ENCODE measurements at places on chromosomes 4 and X. TPM values are rescaled to one million over a fixed set of nuclear protein-coding genes. Genes with fewer than 3 reads are reported as not detected.
A peak's percentile ranks its signal among the peaks of the same experiment; 100 is the strongest.

GRCh38 chrX:31333165-31333831 lies 261.5 kb upstream of the FTHL17 start:
- no peak for DNase-seq

DNA sequence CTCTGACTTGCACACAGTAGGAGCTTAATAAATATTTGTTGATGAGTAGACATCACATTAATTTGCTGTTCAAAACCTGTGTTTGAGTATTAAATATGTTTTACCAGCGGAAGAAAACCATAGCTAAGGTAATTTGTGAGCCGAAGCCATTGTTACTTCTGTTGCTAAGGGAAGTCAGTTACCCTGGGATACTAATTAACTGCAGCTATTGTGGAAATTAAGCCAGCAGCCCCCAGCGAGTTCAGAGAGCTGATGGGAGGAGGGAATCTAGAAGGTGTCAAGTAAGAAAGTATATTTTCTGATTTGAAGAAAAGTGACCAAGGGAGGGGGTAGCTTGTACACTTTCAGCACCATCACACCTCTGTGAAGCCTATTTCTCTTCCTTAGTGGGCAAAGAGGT lies 76.7 kb upstream of the IGSF1 start:
- no peak for DNase-seq

GRCh38 chr4:98996056-98996764 lies 689 bp downstream of the METAP1 start:
- DNase-seq = no peak

DNA sequence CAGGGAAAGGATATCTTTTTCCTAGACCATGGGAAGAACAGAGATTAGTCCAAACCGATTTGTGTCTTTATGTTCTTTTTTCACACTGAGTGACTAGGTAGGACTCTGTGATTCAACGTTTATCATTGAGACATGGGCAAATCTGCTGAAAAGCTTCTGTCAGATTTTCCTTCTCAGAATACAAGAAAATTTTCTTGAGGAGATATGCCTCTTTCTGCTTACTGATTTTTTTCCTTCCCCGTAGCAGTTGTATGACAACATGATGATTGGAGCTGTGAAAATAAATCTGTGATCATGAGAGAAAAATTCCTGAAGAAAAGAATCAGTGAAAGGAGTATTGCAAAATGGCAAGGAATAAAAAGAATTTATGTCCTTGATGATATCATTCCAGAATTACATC lies 130.6 kb upstream of the FAT4 start:
- no peak for DNase-seq

- DNase-seq = peak; percentile 25
Measured at GRCh38 chrX:152950786-152951185, 43.1 kb downstream of the PNMA5 start.

GRCh38 chrX:2486476-2487133 lies 14.2 kb downstream of the DHRSX start:
- no peak for DNase-seq

DNA sequence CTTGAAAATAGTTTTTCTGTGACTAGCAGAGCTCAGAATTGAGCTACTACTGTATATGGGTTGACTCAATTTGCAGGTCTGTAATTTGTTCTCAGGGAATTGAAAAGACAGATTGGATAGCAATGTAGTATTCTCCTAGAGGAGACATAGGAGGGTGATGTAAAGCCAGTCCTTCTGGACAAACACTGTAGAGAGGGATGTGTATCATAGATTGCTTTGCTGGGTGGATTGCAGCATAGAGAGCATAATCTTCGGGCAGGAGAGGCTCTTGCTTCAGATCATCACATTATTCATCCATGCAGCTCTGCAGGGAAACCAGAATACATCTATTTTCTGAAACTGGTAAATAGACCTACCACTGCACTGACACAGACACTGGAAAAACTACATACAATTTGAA lies 1110.5 kb downstream of the RAPGEF2 start:
- DNase-seq = no peak

GRCh38 chrX:77935886-77936285 lies 25.4 kb downstream of the ATP7A start:
- no peak for DNase-seq

- no peak for DNase-seq
Measured at GRCh38 chr4:138259824-138260223, 17.7 kb upstream of the SLC7A11 start.

DNA sequence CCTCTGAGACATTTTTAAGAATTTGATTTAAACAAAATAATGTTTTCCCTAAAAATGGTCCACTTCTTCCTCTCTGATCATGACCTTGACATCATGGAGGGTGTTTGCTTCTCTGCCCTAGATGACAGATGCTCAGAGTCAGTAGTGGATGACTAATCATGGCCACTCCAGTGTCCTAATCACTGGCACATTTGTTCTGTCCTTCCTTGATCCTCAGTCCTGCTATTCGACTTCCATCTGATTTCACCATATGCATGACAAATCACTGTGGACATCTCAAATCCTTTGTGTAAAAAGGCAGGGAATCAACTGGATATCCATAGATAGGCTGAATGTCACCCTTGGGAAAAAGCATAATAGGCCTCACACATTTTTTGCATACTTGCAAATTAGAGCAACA lies 9.0 kb downstream of the CRMP1 start:
- DNase-seq = no peak

- DNase-seq = no peak
Measured at GRCh38 chr4:73142995-73143547, 73.6 kb upstream of the COX18 start.

DNA sequence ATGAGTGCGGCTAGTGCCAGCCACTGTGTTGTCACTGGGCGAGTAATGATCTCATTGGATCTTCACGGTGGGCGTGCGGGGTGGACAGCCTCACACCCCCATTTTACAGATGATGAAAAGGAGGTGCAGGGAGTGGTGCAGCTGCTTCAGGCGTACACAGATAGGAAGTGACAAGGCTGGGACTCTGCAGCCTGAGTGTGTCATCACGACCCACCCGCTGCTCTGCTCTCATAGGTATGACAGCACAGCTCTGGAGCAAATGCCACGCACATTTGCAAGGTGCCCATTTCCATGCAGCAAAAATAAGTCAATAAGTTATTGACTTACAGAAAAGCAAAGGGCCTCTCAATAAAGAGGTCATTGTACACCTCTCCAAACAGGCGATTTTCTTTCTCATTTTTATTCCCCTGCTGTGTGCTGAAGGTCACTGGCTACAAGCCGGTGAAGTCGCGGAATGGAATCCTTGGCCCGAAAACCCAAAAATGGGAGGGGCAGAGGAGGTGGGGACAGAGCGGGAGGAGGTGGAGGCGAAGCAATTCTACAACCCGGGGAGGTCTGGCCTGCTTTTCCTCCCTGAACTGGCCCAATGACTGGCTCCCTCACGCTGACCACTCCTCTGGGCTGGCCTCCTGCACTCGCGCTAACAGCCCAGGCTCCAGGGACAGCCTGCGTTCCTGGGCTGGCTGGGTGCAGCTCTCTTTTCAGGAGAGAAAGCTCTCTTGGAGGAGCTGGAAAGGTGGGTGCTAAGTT lies at the start of gene SOD3:
Gene SOD3 (plus strand): TSS at position 658 of the 750 bp plus-strand sequence. CDS start 3,949 bp downstream, outside the sequence.
- peak; percentile 95 for DNase-seq

DNA sequence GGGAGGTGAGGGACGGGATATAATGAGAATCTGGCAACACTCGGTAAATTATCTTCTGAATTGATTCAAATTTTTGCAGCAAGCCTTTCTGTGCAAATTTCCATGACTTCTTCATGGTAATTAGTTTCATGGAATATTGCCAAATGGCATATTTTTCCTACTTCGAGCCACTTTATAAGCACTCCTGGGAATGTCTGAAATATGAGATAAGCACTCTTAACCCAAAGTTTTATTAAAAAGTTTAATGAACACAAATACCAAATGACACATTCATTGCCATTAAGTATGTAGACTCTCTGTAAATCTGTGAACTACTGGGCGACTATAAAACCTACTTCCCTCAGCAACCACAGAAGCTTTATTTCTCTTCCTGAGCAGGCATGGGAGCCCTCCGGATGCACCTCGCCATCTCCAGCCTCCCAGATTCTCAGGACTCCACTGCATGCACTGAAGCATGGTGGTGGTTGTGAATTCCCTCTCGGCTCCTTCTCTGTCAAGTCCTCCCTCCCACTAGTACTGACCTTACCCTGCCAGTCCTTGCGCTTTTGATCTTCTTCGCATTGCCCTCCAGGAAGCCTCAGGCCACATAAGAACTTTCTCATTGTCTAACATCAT lies 154.4 kb upstream of the RPL34 start:
- DNase-seq = no peak

DNA sequence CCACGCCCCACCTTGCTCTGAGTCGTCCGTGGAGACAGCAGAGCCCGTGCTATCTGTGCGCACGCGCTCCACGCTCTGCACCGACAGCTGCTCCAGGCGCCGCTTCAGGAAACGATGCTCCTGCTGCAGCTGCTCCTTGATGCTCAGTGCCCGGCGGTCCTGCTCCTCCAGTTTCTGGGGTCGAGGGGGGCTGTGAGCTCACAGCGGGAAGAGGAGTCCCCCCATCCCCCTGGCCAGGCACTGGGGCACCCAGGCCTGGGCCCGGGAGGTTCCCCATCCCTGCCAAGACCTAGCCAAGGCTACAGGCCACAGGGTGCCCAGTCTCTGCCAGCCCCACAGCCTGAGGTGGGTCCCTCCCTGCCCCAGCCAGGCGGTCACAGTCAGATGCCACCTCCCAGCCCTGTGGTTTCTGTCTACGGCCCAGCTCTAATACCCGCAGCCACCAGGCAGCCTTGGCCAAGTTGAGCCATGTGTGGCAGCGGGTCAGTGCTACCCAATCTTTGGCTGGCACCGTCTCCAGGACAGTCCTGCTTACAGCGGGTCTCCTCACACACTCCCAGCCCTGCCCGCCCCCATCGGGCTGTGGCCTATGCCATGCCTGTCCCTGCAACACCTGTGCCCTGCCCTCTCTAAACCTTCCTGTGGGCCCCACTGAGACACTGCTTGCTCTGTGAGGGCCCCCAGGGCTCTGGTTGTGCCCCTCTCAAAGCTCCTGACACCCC lies 9.3 kb upstream of the HAUS3 start:
- DNase-seq = peak; percentile 62

DNA sequence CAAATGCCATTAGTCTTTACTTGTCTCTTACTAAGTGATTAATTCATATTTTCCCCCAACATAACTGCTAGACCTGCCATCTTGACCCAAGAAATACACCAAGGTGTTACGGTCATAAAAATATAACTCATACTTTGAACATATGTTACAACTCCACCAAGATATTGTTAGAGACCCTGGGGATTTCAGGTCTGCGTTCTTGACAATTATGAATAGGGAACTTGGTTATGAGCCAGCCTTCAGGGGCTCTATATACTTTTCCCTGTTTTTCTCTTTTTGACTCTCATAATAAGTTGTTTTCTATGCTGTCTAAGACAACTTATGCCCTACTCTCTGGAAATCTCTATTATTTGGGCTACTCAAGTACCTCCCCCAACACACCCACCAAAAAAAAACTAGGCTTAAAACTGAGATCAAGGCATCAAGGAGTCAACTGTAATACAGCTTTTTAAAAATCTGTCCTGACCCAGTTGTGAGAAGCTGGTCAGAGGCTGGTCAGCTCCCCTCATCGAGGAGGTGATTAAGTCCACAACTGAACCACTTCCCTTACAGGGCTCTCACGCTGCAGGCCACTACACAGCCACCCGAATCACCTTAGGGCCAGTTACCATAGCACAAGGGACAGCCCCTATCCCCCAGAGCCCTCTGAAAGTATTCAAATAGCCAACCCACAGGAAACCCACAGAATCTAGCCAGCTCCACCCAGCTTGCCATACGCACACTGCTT lies 10.5 kb upstream of the TLR3 start:
- no peak for DNase-seq

DNA sequence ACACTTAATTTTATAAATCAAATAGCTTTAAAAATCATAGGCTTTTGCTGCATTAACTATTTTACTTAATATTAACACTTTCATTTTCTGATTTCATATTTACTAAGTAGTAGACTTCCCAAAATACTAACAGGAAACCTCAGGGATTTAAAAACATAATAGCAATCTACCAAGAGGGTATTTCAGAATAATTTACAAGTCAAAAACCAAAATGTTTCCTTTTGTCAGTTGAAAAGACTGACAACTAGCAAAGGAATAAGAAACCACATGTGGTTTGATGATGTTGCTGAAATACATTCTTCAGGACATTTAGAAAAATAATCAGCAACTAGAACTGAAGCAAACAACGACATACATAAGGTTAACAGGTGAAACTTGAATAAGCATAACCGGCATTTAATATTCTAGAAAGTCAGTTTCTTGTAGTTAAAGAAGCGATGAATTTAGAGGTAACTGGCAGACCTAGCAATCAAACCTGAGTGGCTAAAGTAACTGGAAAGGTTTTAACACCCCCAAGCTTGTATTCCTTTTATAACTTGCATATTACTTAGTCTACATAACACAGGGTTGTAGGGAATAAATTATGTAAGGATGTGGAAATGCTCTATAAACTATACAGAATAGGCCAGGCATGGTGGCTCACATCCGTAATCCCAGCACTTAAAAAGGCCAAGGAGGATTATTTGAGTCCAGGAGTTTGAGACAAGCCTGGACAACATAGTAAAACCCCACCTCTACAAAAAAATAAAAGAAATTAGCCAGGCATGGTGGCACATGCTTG lies 40.0 kb downstream of the DHX15 start:
- DNase-seq = no peak

- no peak for DNase-seq
Measured at GRCh38 chrX:151031391-151031975, 48.3 kb downstream of the HMGB3 start.

DNA sequence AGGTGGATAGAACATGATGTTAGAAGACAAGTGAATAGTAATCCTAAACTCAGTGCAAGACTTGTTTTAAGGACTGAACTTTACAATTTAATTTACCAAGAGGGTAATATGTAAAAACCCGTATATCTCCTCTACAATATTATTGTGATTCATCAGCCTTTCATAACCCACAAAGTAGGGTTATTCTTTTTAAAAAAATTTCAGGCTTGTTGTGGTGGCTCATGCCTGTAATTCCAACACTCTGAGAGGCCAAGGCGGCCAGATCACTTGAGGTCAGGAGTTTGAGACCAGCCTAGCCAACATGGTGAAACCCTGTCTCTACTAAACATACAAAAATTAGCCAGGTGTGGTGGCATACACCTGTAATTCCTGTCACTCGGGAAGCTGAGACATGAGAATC lies 7.2 kb downstream of the IBSP start:
- DNase-seq = no peak

GRCh38 chrX:145832796-145833195 lies 15.2 kb downstream of the SLITRK2 start:
- no peak for DNase-seq

DNA sequence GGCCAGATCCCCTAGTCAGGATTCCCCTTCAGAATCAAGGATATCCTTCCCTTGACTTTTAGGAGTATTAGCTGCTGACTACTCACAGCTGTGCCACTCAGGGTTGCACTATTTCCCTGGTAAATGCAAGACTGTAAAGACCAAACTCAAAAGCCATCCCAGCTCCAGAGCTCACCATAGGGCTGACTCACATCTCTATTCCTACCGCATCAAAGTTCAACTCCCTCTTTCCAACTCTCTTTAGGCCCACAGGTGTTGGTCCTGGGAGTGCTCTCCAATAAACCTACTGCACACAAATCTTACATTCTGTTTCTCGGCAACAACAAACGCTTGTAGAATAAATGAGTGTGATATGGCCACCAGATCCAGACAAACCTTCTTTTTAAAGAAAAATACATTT lies 109.6 kb downstream of the PPP3CA start:
- DNase-seq = no peak

The DCHS2 gene
- polyA plus RNA-seq = under 0.01 TPM

The MAGEB2 gene
- polyA plus RNA-seq = not detected

The SPANXN4 gene
- polyA plus RNA-seq = not detected

The SMR3B gene
- not detected for polyA plus RNA-seq

The RBM47 gene
- 92.5 TPM for polyA plus RNA-seq

The TEX13D gene
- polyA plus RNA-seq = not detected

The MAGEC2 gene
- polyA plus RNA-seq = not detected

The TRIM60 gene
- not detected for polyA plus RNA-seq

The XPNPEP2 gene
- polyA plus RNA-seq = 3.3 TPM

The CSAG2 gene
- polyA plus RNA-seq = not detected

All from sigmoid colon (tissue), 7 donors.